ENCODE measurements at places on chromosomes 5 and 9. TPM values are rescaled to one million over a fixed set of nuclear protein-coding genes. Genes with fewer than 3 reads are reported as not detected.

Gene KIF12
- under 0.01 TPM for total RNA-seq

Gene SLC35D2
- 23.0 TPM for total RNA-seq

Gene CD180
- total RNA-seq: not detected

Gene SPATA6L
- total RNA-seq: 0.26 TPM
